Activated CD4-positive, alpha-beta T cell treated with anti-CD3 and anti-CD28 coated beads, Interleukin-2, Interleukin-4, amounts not matched to agents 100 ng/mL and 50 ng/mL, durations not matched to agents 16 hours and 8 hours (primary cell): ENCODE measurements at places on chromosomes 4 and X.

GRCh38 chrX:65642914-65643491 is 24.5 kb upstream of the MSN start:
- DNase-seq, result no peak

GRCh38 chrX:17605676-17606075 is 131.6 kb upstream of the SCML1 start:
- DNase-seq, result no peak

- no peak for DNase-seq
These were observed 1.2 kb downstream of the PHF8 start for GRCh38 chrX:54043056-54043455.

GRCh38 chr4:80006935-80007744 is 65.9 kb downstream of the ANTXR2 start:
- DNase-seq, result peak; percentile 52

DNA sequence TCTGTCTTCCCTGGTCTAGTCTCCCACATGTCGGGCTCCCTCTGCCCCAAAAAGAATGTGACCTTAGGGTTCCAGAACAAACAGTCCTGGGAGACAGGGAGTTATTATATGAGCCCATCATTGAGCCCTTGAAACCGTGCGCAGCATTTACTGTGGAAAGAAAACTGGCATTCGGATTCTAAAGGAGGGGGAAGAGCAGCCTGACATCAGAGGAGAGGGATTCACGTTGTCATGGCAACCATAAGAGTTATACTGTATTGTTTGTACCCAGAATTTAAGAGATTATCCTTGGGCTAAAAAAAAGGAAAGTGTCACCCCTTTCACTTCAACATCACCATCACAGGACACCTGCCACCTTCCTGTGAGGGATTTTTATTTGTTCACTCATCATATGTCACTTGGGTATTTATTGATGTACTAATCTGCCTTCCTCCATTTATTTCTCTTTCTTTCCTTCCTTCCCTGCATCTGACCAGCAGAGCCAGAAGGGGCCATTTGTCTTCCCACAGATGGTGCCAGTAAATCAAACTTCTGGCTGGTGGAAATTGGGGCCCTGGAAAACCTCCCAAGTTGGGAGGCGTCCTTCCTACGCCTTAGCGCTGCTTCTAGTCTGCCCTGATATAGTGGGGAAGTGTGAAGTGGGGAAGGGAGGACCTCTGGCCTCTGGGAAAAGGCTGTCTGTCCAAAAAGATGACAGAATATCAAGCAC is 64.9 kb upstream of the FRMPD3 start:
- no peak for DNase-seq

DNA sequence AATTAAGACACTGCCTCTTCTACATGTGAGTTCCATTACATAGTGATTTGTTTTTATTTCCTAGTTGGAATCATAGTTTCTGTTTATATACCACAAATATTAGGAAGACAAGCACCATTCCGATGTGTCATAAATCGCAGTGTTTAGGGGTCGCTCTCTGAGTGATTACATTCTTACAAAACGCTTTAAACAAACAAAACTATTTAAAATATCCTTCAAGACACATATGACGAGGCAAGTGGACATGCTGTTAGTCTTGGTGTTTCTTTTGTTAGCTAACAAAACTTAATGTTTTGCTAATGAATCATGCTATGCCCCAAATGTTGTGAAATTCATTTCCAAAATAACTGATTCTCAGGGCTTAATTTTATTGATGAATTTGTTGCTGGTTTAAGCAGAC is 1219.3 kb upstream of the PRKX start:
- DNase-seq, result no peak

DNA sequence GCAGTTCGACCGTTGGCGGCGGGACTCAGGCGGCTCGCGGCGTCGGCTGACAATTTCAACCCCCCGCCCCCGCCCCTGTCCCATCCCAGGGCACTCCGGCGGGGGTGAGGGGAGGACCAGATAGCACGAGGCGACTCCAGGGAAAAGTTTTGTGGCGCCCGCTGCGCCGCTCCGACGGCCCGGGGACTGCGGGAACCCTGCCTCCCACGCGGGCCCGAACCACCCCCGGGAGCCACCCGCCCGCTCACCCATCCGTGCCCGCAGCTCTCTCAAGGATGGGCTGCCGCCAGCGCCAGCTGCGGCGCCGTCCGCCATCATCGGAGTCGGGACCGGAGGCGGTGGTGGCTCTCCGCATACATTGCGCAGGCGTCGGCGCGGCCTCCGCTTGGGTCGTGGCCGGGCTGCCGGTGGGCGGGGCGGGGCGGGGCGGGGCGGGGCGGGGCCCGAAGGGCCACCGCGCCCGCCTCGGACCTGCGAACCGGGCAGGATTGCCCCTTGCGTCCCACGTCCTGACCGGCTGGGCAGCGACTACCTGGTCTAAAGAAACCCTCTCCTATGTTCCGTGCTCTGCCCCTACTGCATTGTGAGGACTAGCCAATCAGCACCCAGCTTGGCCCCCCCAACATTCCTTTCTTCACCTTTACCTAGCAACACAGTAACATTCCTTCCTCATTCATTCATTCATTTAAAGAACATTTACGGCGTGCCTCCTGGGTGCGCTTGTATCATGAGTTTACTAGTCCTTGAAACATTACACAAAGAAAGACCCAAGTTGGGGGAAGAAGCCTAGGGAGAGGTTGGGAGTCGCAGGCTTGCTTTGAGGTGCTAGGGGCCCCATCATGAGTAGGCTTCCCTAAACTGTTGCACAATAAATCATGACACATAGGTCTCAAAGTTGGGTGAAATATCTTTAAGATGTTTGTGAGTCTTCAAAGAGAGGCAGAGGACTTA is at the start of gene MAP7D3:
Gene MAP7D3 (minus strand): TSS at position 360 of the 951 bp plus-strand sequence. CDS start 42 bp downstream, at position 318.
- peak; percentile 60 for DNase-seq

GRCh38 chr4:82737354-82737753 is 61.2 kb downstream of the SCD5 start:
- no peak for DNase-seq

DNA sequence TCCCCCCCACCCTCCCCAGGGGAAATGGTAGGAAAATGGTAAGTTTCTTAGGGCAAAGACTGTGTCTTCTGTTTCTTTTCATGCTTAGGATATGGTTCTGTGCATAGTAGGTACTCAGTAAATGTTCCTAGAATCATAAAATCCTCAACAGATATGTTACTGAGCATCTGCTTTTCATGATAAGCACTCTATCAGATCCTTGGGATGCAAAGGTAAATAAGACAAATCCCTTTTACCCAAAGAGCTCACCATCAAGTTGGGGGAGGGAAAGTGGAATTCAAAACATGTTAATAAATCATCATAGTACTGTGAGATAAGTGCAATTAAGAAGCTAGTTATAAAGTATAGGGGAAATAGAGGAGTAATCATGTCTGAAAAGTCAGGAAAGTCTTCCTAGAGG is 67.9 kb upstream of the OGT start:
- DNase-seq, result no peak

GRCh38 chrX:2609431-2610238 is 81.5 kb upstream of the CD99 start:
- DNase-seq, result no peak

DNA sequence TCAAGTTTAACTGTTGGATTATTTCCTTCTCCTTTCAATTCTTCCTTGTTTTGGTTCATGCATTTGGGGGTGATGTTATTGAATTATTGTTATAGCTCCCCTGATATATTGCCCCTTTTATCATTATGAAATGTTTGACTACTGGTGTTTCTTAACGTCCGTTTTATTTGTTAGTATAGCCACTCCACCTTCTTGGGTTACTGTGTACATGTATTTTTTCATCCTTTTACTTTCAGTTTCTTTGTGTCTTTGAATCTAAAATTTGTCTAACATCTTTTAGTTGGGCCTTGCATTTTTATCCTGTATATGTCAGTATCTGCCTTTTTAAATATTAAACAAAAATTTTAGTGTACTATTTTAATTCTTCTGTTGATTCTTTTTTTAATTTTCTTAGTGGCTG is 88.7 kb downstream of the TNIP2 start:
- no peak for DNase-seq

DNA sequence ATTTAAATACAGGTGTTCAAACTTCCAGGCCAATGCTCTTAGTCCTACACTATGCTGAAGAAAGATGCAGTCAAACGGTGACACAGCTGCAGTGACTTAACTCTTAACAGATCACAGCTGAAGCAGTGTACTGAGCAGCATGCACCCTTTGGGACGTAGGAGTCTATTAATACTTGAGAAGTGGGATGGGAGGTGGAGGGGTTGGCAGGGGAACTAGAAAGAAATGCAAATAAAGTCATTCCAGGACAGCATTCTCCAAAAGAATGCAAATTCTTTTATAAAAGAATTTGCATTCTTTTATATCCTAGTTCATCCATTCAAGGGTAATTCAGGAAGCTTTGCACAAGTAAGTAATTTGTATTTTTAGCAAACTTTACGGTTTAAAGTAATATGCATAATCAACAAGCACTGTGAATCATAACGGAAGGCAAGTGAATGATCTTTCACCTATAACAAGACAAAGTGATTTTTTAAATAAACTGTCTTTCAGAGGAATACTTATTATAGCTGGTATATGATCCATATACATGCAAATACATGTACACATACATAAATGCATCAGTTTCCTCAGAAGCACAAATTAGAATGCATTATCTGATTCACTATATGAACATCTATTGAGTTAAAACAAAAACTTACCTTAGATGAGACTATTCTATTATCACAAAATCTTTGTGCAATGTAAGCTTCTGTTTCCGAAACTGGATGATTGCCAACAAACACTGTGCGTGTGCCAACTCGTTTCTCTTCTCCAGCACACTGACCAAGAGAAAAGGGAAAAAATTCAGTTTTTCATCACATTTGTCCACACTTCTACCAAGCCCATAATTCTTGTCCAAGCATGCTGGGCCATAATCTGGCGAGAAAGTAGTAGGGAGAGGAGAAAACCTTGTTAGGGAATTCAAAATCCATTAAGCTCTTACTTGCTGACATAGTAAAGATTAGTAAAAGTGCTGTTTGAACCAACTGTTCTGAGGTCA is 106.5 kb downstream of the ATP11C start:
- DNase-seq, result no peak

DNA sequence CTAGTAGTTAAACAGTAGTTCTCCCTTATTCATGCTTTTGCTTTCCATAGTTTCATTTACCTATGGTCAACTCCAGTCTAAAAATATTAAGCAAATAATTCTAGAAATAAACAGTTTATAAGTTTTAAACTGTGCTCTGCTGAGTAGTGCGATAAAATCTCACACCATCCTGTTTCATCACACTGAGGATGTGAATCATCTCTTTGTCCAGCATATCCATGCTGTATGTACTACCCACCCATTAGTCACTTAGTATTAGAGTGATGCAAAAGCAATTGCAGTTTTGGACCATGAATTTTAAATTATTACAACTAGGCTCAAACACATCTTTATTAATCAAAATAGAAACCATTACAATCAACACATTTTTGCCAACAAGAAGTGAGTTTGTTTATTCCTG is 187.4 kb downstream of the TEX13C start:
- no peak for DNase-seq
